Naive thymus-derived CD4-positive, alpha-beta T cell (primary cell): ENCODE measurements at places on chromosomes 4 and X.

DNA sequence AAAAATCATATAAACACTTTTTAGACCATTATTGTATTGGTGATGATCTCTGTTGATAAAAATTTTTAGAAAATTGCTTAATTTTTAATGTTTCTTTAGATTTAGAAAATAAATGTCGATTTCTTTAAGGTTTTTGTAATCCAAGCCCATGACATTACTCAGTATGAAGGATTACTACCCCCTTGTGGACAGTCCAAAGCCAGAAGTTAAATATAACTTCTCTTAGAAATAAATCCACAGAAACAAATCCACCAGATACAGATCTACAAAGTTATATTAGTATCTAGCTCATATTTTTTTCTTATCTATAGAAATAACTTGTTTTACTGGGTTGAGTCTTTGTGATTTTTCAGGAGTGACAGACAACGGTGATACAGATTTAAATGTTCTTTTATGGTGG lies 18.9 kb downstream of the TIFA start:
- no peaks in the 10 kb centered on the region for H3K27me3 ChIP-seq
- H3K27ac ChIP-seq: no peak overlapping the region
- H3K36me3 ChIP-seq: no peaks in the 10 kb centered on the region

DNA sequence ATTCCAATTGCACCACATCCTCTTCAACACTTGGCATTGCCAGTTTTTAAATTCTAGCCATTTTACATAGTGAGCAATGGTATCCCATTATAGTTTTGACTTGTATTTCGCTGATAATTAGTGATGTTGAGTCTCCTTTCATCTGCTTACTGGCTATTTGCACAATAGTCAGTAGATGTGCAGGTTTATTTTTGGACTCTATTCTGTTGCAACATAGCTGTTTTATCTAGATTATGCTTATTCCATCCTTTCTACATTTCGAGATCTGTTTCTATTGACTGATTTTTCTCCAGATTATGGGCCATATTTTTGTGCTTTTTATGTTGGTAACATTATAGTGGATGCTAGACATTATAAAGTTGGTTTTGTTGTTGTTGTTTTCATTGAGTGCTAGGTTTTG lies 106.1 kb downstream of the WWC2 start:
- no peak overlapping the region for H3K4me3 ChIP-seq
- no peak for DNase-seq
- no peaks in the 10 kb centered on the region for H3K36me3 ChIP-seq
- H3K4me1 ChIP-seq: no peaks in the 10 kb centered on the region
- no peak overlapping the region for H3K27ac ChIP-seq
- no peaks in the 10 kb centered on the region for H3K27me3 ChIP-seq

GRCh38 chr4:148120216-148120615 lies 322.0 kb downstream of the NR3C2 start:
- H3K36me3 ChIP-seq: no peaks in the 10 kb centered on the region
- H3K4me1 ChIP-seq: peaks cover 7% of the 10 kb centered on the region
- no peak for DNase-seq
- H3K4me3 ChIP-seq: no peak overlapping the region
- no peaks in the 10 kb centered on the region for H3K27me3 ChIP-seq

DNA sequence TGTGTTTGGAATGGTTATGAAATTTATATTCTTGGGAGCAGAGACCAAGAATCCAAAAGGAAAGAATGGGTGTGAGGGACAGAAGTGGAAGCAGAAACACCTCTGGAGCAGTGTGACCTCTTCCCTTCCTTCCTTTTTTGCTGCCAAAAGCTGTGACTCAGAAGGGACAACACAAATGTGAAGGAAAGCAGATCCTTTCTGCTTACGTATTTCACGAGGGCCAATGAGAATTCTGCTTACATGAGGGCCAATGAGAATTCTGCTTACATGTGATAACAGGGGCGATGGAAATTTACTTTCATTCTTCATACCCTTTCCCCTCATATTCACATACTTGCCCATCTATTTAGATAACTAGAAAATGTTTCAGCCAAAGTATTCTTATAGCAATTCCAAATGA lies 404.6 kb downstream of the PRDM5 start:
- H3K27me3 ChIP-seq: no peaks in the 10 kb centered on the region
- H3K27ac ChIP-seq: no peak overlapping the region
- no peaks in the 10 kb centered on the region for H3K4me1 ChIP-seq
- no peaks in the 10 kb centered on the region for H3K36me3 ChIP-seq

DNA sequence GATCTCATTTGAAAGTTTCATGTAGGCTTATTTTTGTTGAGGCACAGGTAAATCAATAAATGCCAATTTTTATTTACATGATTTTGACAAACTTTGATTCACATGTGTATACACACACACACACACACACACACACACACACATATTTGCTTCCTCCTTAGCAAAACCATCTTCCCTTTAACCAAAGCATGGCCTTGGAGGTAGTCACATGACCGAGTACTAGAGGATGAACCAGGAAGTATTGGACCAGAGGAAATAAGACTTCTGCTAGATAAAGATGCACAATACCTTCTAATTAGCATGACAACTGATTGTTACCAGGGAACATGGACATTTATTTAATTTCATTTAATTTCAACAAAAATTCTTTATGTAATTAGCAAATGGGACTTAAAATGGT lies 23.4 kb upstream of the CFAP299 start:
- H3K36me3 ChIP-seq: no peaks in the 10 kb centered on the region
- no peak overlapping the region for H3K27ac ChIP-seq

DNA sequence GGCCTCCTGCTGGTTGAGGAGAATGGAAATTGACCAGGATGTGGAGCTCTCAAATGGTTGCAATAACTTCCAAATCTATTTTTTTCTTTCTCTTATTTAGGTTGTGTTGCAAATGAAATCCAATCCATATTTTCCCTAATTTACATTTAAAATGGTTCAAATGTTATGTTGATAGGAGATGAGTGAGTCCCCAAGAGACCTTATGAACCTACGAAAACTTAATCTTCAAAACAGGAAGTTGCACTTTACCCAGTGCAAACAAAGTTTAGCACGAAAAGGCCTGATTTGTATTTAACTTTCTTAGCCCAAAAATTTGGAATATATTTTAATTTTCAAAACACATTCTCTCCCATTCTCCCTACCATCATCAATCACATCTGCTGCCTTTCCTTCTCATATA lies 59.3 kb upstream of the NDP start:
- no peak overlapping the region for H3K27ac ChIP-seq
- no peaks in the 10 kb centered on the region for H3K36me3 ChIP-seq
- DNase-seq: no peak
- H3K27me3 ChIP-seq: no peaks in the 10 kb centered on the region

DNA sequence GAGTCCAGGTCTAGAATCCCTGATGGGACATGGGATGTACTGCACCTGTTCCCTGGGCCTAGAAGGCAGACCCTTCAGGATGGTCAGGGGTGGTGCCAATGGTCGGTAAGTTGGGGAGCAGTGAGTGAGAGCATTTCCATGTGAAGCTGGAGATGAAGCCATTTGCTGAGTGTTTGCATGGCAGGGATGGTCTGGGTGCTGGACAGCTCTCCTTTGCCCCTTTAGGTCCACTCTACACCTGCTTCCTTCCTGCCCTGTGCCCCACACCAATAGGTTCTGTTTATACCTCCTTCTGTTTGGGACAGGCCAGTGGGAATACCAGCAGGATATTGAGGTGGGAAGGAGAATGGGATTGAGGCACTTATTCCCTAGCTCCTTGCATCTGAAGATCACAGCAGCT lies 181.3 kb downstream of the STK32B start:
- H3K4me1 ChIP-seq: no peaks in the 10 kb centered on the region
- H3K36me3 ChIP-seq: no peaks in the 10 kb centered on the region
- no peak for DNase-seq
- H3K27ac ChIP-seq: no peak overlapping the region
- H3K27me3 ChIP-seq: no peaks in the 10 kb centered on the region

DNA sequence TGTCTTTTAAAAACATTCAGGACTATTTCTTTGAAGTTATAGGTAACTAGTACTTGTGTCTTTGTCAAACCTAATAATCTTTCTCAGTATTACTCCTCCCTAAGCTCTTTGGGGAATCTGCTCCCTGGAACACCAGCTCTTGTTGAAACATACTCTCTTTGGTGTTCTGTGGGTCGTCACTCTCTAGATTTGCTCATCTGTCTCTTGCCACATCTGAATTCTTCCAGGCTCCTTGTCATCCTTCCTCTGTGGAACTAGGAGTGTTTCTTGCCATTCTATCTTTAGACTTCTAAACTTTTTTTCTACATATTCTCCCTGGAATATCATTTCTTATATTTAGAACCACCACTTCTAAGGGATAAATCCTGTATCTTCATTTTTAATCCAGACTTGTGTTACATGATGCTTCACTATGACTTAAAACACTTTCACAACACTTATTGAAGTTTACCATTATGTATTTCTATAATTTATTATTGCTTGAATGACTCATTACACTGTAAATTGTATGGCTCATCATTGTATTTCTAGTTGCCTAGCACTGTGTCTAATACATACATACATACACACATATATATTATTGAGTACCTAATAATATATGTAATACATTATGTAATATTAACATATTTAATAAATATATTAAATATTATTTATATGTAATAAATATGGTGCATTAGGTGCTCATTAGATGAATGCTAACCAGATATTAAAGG lies 186.1 kb downstream of the TMA16 start:
- no peaks in the 10 kb centered on the region for H3K36me3 ChIP-seq
- no peak overlapping the region for H3K27ac ChIP-seq
- H3K4me3 ChIP-seq: no peak overlapping the region
- H3K27me3 ChIP-seq: no peaks in the 10 kb centered on the region
- no peak for DNase-seq

DNA sequence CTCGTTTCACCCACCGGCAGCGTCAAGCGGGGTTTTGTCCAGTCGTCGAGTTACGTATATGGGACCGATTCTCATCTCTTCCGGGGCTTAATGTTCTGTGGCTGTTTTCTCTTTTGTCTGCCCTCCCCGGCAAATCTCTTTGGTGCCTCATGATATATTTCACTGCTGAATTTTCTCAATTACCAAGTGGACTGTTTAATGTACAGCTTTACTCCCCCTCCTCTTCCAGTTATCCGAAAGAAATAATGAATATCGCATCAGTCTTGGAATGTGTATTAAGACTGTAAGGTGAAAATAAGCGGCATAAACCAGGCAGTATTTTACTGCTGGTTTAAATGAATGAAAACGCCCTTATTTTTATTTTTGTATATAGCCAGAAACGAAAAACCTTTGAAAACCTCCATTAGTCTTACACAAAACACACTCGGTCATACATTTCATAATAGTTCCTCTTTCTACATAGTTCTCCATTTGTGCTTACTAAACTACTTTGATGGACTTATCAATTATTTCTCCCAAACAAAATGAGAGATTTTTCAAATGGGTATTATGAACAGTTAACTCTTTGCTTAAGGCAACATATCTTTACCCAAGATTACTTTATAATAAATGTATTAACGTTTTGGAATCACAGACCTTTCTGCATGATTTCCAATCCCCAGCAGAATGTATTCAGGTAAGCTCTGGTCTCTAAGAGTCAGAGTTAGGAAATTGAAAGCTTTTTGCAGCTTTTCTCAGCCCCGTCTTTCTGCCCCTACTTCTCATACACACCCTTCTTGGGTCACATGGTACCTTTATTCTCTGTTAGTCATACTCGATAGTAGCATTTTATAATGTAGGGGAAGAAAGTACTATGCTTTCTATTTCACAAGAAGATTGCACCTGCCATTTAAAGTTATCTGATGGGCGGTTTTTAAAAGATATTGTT lies 979 bp downstream of the RP2 start:
- peak overlapping the region; percentile 91 for H3K4me3 ChIP-seq
- H3K27me3 ChIP-seq: no peaks in the 10 kb centered on the region
- peak overlapping the region; percentile 83 for H3K27ac ChIP-seq
- no peaks in the 10 kb centered on the region for H3K36me3 ChIP-seq
- no peaks in the 10 kb centered on the region for H3K4me1 ChIP-seq

DNA sequence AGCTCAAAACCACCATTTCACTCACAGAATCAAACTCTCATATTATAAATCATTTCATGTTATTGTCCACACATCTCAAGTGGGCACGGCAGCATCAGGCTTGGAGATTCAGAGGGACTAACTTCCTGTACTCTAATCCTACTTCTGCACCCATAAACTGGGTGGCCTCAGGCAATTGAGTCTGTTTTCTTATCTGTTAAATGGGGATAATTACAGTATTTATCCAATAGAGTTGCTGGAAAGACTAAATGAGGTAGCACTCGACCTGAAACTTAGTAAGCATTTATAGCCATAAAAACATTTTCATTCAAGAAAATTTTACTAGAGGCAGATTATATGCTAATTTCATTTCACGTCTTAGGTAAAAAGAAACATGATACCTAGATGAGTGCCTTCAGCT lies 13.0 kb downstream of the TBC1D1 start:
- H3K36me3 ChIP-seq: peaks cover 4% of the 10 kb centered on the region
- no peak overlapping the region for H3K27ac ChIP-seq
- no peaks in the 10 kb centered on the region for H3K27me3 ChIP-seq
- DNase-seq: no peak
- no peak overlapping the region for H3K4me3 ChIP-seq
- no peaks in the 10 kb centered on the region for H3K4me1 ChIP-seq

GRCh38 chrX:104112326-104112951 lies at the start of gene ZCCHC18:
Gene ZCCHC18 (plus strand): TSS chrX:104112523. CDS start chrX:104114112, 1,589 bp downstream.
- peak; percentile 10 for DNase-seq
- peaks cover 34% of the 10 kb centered on the region for H3K4me1 ChIP-seq
